ENCODE measurements at places on chromosomes 11 and 22.

GRCh38 chr11:61429346-61429690, 457 bp downstream of the CPSF7 start:
- H3K27me3 ChIP-seq = no peaks in the 10 kb centered on the region
- H3K4me3 ChIP-seq = peak overlapping the region; percentile 89
- H3K27ac ChIP-seq = peak overlapping the region; percentile 97
- H3K4me1 ChIP-seq = peaks cover 67% of the 10 kb centered on the region
- DNase-seq = peak; percentile 77
- H3K36me3 ChIP-seq = peaks cover 55% of the 10 kb centered on the region

- H3K27ac ChIP-seq = no peak overlapping the region
- H3K4me3 ChIP-seq = no peak overlapping the region
- DNase-seq = no peak
- no peaks in the 10 kb centered on the region for H3K4me1 ChIP-seq
- no peaks in the 10 kb centered on the region for H3K27me3 ChIP-seq
- H3K36me3 ChIP-seq = peaks cover 10% of the 10 kb centered on the region
Measured at GRCh38 chr11:74142624-74143023, 28.2 kb downstream of the C2CD3 start.

DNA sequence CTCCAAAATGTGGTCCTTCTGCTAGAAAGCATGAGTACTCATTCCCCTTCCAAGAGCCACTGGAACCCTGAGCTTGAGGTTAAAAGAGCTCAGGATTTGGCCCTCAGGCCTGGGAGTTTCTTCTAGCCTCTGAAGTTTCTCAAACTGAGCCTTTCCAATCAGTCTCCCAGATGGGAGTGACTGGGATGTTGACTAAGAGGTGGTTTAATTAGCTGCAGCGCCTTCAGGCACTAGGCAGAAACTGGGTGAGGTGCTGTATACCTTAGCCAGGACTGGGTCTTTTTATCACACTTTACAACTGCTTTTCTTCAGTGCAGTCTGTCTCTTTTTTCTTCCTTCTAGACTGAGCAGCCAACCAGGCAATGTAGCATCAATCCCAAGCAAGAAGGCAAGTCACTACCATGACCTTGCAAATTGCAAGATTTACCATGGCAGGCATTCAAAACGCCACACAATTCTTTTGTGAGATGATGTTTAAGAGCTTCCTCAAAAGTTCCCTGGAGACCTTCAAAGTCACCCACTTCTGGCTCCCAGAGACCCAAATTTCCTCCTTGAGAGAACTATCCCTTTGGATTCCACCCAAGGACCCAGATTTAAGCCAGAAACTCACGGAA, 93.0 kb downstream of the SLC1A2 start:
- peaks cover 15% of the 10 kb centered on the region for H3K36me3 ChIP-seq
- H3K27ac ChIP-seq = no peak overlapping the region

DNA sequence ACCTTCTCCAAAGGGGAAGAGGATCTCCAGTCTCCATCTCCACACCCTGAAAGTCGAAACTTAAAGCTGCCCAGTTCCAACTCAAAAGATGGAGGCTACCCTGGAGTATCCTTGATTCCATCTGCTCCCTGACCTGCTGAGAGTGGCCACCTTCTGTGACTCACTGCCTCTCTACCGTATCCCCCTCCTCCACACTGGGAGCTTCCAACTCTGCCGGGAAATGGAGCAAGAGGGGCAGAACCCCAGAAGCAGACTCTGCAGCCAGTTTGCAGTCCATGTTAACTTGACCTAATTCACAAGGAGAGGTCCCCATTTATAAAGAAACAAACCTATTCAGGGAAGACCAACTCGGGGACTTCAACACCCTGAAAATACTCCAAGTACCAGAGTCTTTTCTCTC, 22.0 kb upstream of the IRAG1 start:
- no peak overlapping the region for H3K4me3 ChIP-seq
- H3K4me1 ChIP-seq = no peaks in the 10 kb centered on the region
- H3K36me3 ChIP-seq = no peaks in the 10 kb centered on the region
- no peak overlapping the region for H3K27ac ChIP-seq
- DNase-seq = no peak

DNA sequence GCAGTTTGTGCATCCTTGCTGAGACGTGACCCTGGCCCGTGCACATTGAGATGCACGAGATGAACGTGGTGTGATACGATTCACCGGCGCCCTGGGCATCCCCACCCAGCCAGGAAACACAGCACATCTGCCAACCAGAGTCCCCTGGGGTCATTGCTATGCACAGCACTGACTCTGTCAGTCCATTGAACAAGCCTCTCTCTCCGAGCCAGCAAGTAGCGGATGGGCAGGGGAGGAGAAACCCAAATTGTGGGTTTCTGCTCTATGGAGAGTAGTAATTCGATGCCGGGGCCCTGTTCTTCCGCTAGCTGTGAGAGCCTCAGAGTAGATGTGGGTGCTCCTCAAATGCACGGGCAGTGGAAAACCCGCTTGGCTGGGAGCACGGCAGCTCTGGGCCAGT, 85.1 kb downstream of the ARHGAP8 start:
- no peaks in the 10 kb centered on the region for H3K36me3 ChIP-seq
- no peaks in the 10 kb centered on the region for H3K4me1 ChIP-seq
- no peak for DNase-seq
- H3K4me3 ChIP-seq = no peak overlapping the region
- no peak overlapping the region for H3K27ac ChIP-seq

DNA sequence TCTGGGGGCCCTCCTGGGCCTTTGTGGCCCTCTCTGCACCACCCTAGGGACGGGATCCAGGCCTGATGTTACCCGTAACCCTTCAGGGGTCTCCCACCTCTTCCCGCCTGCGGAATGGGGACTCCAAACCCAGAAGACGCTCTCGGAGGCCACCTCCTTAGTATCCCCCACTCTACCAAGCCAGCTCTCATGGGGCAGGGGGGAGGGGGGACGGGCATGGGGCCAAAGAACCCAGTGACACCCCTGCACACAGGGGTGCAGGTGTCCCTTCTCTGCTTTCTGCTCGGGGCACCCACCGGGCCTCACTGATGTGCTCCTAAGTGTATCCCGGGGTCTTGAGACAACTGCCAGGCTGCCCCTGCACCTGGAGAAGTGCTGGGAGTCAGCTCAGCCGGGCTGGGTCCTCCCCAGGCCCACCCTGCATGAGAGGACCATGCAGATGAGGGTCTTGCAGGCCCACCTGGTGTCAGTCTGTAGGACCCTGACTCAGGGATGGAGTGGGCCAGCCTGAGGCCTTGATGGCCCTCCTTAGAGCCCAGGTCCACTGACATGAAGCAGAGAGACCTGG, 176.9 kb downstream of the IGLL1 start:
- H3K4me3 ChIP-seq = no peak overlapping the region
- H3K27ac ChIP-seq = no peak overlapping the region
- no peaks in the 10 kb centered on the region for H3K36me3 ChIP-seq
- peaks cover 12% of the 10 kb centered on the region for H3K27me3 ChIP-seq
- DNase-seq = no peak

DNA sequence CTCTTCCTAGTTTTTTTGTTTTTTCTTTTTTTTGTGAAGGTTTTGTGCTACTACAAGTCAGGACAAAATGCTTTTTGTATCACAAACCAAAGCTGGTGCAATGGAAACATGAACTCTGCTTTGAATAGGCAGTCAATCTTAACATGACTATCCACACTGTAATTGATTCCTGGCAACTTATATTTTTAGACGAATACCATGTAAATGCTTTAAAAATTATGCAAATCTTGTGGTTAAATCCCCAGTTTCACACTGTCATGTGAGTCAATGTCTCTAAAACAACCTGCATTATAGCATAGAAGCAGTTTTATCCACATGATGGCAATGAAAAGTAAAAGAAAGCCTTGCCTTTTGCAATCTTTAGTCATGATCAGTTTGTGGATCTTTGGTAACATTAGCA, 8.9 kb downstream of the TRPC6 start:
- no peak overlapping the region for H3K27ac ChIP-seq
- H3K36me3 ChIP-seq = no peaks in the 10 kb centered on the region
- no peak for DNase-seq
- no peaks in the 10 kb centered on the region for H3K27me3 ChIP-seq
- H3K4me1 ChIP-seq = no peaks in the 10 kb centered on the region

DNA sequence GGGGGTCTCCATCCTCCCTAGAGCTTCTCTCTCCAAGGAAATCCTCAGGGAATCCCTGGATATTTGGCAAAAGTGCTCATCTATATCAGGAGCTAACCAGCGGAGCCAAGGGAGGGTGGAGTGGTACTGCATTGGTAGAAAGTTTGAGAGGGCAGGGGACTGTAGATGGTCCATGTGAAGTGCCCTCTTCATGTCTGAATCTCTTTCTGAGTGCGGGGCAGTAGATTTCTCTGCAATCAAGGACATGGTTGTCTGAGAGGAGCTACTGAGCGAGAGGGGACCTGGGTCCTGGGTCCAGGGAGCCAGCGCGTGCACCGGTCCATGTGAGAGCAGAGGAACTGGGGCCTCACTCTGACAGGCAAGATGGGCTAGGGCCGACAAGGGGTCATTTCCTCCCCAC, 701 bp downstream of the DIXDC1 start:
- H3K4me1 ChIP-seq = peaks cover 43% of the 10 kb centered on the region
- H3K36me3 ChIP-seq = no peaks in the 10 kb centered on the region
- peak overlapping the region; percentile 80 for H3K4me3 ChIP-seq
- peaks cover 4% of the 10 kb centered on the region for H3K27me3 ChIP-seq
- H3K27ac ChIP-seq = peak overlapping the region; percentile 80
- no peak for DNase-seq

GRCh38 chr22:38203090-38203810, 1.5 kb downstream of the MAFF start:
- peak overlapping the region; percentile 81 for H3K4me3 ChIP-seq
- peaks cover 7% of the 10 kb centered on the region for H3K27me3 ChIP-seq
- DNase-seq = peak; percentile 72
- peak overlapping the region; percentile 85 for H3K27ac ChIP-seq
- H3K36me3 ChIP-seq = no peaks in the 10 kb centered on the region

All from activated naive CD4-positive, alpha-beta T cell treated with anti-CD3 and anti-CD28 coated beads, Interleukin-2, amount 10 ng/mL, durations not matched to agents 7 days and 5 days (primary cell).